Camera-type eye (tissue), 1 donor: ENCODE measurements at places on chromosomes 7 and 10. TPM values are rescaled to one million over a fixed set of nuclear protein-coding genes. Genes with fewer than 3 reads are reported as not detected.

The SEPHS1 gene
- 70.8 TPM for total RNA-seq

The TACR2 gene
- total RNA-seq = not detected

The MBL2 gene
- not detected for total RNA-seq

The NODAL gene
- 1.3 TPM for total RNA-seq

The HOXA7 gene
- not detected for total RNA-seq

The TWNK gene
- total RNA-seq = 8.5 TPM

The GARIN1A gene
- 0.49 TPM for total RNA-seq

The TRIM74 gene
- not detected for total RNA-seq

The FUOM gene
- 7.3 TPM for total RNA-seq

The HOXA5 gene
- total RNA-seq = not detected

The PON2 gene
- 109 TPM for total RNA-seq

The ZNF107 gene
- total RNA-seq = 13.6 TPM

The ZNF783 gene
- 18.6 TPM for total RNA-seq

The CFAP70 gene
- 4.9 TPM for total RNA-seq

The GIGYF1 gene
- total RNA-seq = 45.0 TPM

The WNT8B gene
- 0.16 TPM for total RNA-seq

The SLC26A3 gene
- not detected for total RNA-seq

The AZGP1 gene
- 15.0 TPM for total RNA-seq

The ZCCHC24 gene
- total RNA-seq = 17.9 TPM

The CPN1 gene
- total RNA-seq = not detected

The ADAM22 gene
- total RNA-seq = 42.2 TPM

The CDNF gene
- total RNA-seq = 3.0 TPM

The CALCR gene
- 0.38 TPM for total RNA-seq

The HHEX gene
- total RNA-seq = 2.9 TPM

The OR2A2 gene
- not detected for total RNA-seq

The PRKCQ gene
- 8.7 TPM for total RNA-seq

The DEPP1 gene
- total RNA-seq = 40.9 TPM

The HMX2 gene
- total RNA-seq = not detected

The HYAL4 gene
- total RNA-seq = not detected

The TLX1 gene
- not detected for total RNA-seq

The NEBL gene
- 45.6 TPM for total RNA-seq

The OPALIN gene
- total RNA-seq = not detected
